ENCODE measurements at places on chromosomes 7 and 10.

GRCh38 chr7:50595491-50596102 lies 30.4 kb upstream of the DDC start:
- DNase-seq = peak; percentile 15

DNA sequence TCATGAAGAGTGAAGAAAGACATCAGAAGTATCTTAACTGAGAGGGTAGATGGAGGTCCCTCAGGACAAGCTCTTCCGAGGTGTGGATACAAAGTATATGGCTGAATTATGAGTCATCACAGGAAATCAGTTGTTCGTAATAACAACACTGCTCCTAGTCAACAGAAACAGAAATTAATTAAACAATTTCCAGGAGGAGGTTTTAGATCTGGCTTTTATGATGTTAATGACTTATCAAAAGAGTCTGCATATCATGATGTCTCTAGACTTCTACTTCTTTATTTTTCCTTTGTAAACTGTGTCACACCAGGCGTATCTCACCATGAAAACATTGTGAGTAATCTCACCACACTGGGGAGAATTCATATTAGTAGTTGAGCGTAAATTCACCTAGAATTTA lies 31.2 kb downstream of the OSBPL3 start:
- peak; percentile 23 for DNase-seq

- no peak for DNase-seq
These were observed 65.4 kb downstream of the SP8 start for GRCh38 chr7:20721086-20721810.

DNA sequence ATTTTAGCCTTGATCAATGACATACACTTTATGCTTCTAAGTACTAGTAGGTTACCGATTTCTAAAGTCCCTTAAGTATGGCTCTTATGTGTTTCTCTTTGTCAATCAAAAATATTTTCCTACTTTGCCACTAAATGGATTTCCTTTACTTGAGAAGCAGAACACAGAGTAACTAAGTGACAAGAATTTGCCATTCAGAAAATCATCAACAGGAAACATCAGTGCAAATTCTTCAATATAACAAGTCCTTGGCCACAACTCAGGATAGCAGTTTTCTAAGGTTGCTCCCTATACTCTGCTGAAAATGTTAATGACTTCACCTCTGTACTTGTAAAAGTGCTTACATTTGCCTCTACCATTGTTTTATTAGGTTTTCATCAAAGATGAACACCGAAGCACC lies 239.6 kb upstream of the SLC26A5 start:
- DNase-seq = no peak

DNA sequence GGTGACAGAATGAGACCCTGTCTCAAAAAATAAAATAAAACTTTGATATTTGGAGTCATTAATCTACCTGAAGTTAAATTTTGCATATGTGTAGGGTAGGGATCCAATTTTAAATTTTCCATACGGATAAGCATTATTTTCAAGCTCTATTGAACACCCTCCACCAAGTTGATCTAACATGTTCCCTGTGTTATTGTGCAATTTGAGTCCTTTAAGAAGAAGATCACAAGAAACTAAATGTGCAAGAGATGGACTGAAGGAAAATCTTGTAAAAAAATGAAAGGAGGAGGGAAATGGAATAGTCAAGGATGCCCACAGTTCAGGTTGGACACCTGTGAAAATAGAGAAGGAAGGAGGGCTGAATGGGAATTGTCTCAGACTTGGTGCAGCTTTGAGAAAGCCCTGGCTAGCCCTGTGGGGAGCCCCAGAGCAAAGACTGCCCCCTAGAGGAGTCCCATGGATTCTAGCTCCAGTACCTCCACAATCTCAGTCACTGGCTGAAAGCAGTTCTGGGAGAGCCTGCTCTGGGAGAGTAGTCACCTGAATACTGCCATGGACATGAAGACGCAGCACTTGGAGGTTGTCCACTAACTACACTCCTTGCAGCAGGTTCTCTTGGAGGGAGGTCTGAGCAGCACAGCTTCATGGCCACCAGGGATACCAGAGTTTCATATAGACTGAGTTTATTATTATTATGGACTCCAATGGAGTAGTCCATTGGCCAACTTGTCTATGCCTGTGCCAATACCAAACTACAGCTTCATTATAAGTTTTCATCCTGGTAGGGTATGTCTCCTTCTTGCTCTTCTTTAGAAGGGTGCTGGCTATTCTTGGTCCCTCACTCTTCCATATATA lies 5.7 kb upstream of the TIAL1 start:
- DNase-seq = peak; percentile 46

DNA sequence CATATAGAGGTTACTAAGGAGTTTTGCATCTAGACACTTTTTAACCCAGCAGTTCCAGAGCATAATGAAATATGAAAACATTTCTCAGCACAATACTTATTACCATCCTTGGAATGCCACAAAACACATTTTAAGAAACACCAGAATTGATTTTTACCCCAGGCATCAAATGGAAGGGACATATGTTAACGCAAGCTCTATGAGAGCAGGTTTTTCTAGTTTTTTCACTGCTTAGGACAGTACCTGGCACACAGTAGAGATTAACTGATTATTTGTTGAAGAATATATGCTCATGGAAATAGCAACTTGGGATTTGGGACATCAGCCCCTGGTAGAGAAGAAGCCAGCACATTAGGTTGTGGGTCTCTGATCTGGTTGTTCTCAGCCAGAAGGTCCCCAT lies 67.0 kb upstream of the ARID5B start:
- DNase-seq = no peak

Measured in EL (cell line).